Mesothelial cell of epicardium (in vitro differentiated cells): ENCODE measurements at places on chromosomes 12 and 14.

DNA sequence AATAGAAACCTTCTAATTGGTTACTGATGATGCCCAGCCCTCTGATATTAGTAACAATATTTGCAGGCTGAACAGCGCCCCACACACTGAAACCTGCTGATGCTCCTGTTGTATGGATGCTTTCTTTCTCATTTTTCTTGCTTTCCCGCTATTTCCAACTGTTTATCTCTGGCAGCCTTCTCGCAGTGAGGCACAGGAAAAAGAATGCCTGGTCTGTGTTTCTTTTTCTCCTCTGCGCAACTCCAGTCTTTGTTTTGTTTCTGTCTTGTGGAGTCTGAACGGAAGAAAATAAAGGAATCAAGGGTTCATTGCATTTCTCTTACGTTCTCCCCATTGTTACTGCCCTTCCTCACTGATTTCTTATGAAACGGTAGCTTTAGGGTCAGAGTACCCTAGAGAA is 451.2 kb downstream of the EGLN3 start:
- no peak for DNase-seq

GRCh38 chr14:101979666-101980065 is 15.3 kb downstream of the DYNC1H1 start:
- no peak for DNase-seq

DNA sequence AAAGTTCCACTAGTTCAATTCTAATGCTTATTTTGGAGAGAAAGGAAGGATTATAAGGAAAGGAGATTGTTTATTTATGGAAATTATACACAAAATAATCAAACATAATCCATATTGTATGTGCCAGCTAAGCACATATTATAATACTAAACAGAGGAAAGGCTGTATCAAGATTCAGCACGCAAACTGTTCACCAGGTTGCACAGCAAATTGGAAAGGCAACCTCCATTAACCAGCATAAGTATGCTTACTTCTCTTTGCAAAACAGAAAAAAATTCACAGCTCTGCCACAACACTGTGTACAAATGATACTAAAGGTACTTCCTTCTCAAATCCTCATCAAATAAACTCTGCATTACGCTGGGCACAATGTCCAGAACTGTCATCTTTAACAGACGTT is 146.3 kb downstream of the MED13L start:
- no peak for DNase-seq

- DNase-seq = no peak
Measured at GRCh38 chr14:51862176-51862796, 1.9 kb downstream of the GNG2 start.

DNA sequence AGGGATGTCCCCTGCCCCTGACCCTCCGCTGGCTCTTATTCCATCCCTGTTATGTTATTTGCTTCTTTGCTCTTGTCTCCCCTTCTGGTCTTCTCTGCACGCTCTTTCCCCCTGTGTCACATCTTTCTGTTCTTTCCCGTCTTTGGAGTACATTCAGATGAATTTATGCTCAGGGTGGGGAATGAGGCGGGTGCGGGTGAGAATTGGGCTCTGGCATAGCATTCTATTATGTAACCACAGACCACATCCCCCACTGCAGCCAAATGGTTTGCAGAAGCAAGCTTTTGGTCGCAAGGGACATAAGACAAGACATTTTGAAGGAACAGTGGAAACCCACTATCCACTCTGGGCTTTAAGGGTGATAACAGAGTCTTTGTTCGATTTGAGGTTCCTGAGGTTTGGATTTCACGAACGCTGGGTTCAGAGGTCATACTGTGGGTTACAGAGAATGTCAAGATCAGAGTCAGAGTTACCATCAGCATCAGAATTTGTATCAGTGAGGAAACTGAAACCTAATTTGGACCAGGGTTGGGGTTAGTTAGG is 3.8 kb downstream of the ENDOU start:
- DNase-seq = no peak

DNA sequence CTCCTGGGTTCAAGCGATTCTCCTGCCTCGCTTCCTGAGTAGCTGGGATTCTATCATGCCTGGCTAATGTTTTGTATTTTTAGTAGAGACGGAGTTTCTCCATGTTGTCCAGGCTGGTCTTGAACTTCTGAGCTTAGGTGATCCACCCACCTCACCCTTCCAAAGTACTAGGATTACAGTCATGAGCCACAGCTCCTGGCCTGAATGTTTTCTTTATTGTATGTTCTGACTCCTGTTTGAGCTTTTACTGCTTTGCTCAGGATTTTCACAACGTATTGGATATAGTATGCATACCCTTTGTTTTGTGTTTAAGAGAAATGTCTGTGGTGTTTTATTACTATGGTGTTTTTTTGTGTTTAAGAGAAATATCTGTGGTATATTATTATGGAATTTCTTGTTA is 37.2 kb downstream of the ATF7IP start:
- DNase-seq = no peak

GRCh38 chr14:45096218-45096617 is 12.3 kb downstream of the PRPF39 start:
- DNase-seq = no peak

- no peak for DNase-seq
Measured at GRCh38 chr14:98200601-98201000, 1071.4 kb downstream of the BCL11B start.

- no peak for DNase-seq
Measured at GRCh38 chr14:44847526-44848309, 114.0 kb downstream of the KLHL28 start.

DNA sequence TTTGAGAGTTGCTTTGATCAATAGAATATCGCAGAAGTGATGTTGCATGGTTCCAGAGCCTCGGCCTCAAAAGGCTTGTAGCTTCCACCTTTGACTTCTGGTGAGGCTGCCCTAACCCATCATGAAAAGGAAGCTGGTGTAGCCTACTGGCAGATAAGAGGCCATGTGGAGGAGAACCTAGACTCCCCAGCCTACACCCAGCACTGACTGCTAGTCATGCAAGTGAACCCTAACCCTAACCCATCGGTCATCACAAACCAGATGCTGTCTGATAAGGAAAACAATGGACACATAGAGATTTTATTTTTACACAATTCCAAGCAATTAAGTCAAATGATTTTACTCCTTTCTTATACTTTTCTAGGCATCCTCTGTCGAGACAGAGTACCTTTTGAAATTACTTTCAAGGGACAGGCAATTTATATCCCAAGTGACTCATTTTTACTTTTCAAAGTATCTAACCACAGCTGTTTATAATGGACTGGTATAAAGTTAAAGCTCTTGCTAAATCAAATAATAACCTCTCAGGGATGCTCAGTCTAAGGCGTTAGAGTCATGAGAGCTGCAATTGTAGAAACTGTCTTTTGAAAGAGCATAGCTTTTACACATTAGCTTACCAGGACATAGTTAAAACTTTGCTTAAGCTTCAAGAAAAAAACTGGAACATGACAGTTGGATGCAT is 17.6 kb downstream of the PTPRB start:
- no peak for DNase-seq
